ENCODE measurements at places on chromosomes 16 and 17.

- DNase-seq = no peak
Measured at GRCh38 chr16:79838496-79839259, 238.1 kb upstream of the MAF start.

- DNase-seq = no peak
Measured at GRCh38 chr16:68166264-68166663, 69.7 kb downstream of the ESRP2 start.

DNA sequence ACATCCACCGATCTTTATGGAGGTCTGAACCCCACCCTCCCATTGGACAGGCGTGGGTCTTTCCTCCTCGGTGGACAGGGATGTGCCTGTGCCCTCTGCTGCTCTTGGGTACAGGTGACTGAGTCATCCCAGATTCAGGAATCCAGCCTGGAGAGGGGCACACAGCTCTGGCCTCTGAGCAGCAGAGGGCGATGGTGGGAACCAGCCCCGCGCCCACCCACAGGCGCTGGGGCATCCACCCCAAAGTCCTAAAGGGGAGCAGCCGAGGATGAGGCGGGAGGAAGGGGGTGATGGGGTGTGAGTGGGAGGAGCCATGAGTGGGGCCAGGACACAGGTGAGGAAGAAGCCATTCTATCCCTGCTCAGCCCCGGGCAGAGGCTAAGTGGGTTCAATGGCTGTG is 35.0 kb downstream of the ENGASE start:
- DNase-seq = no peak

- no peak for DNase-seq
Measured at GRCh38 chr16:75109732-75110243, 6.8 kb downstream of the LDHD start.

- no peak for DNase-seq
Measured at GRCh38 chr16:11707679-11708197, 34.9 kb downstream of the TXNDC11 start.

DNA sequence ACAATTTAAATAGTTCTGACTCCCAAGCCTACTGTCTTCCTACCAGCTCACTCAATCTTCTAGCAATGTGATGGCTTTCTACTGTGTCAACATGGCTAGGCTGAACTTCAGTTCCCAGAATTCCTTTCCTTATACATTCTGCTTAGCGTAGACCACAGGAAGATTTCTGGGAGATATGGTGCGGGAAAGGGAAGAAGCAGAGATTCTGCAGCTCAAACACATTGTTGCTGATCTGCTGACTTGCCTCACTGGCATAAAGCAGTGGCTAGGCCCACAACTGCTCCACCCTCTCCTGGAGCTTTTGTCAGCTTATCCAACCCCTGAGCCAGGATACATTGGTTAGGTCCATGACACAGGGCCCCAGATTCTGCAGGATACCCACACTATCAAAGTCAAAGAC is 58.8 kb downstream of the GAS7 start:
- no peak for DNase-seq

DNA sequence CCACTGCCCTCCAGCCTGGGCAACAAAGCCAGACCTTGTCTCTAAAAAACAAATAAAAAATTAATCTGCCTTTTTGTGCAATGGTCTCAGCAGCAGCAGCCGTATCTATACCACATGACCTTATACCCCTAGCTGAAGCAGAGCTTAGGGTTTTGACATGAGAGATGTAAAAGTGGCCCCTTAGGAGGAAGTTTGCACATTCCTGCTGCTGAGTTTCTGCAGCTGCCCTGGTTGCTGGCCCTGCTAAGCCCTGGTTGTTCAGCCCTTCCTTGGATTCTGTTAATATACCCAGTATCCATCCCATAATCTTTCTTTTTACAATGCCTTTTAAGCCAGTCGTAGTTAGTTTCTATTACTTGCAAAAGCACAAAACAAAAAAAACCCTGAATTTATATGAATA is 33.0 kb upstream of the PRKCB start:
- DNase-seq = no peak

DNA sequence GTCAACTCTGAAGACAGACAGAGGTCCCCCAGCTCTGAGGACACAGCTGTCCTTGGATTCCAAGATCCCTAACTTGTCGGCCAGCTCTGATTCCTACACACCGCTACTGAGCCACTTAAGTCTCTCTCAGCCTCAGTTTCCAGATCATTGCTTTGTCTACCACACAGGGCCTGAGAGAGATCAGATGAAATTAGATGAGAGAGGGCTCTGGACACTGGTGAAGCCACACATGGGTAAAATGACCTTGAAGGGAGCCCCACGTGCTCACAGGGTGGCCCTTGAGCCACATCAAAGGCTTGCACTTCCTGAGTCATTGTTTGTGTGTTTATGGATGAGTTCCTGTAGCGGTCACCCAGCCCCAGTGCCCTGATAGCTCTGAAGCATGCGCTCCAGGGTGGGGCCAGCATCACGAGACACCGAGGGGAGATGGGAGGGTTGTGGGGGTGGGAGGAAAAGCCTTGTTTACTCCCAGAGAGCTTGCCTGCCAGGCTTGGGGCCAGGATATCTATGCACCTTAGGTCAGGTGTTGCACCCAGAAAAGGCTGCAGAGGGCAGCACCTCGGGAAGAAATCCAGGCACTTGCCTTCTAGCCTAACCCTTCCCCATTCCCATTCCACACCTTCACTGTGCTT is 32.7 kb upstream of the SLC6A2 start:
- DNase-seq = no peak

GRCh38 chr17:62186841-62187240 is 121.8 kb upstream of the MED13 start:
- DNase-seq = no peak

DNA sequence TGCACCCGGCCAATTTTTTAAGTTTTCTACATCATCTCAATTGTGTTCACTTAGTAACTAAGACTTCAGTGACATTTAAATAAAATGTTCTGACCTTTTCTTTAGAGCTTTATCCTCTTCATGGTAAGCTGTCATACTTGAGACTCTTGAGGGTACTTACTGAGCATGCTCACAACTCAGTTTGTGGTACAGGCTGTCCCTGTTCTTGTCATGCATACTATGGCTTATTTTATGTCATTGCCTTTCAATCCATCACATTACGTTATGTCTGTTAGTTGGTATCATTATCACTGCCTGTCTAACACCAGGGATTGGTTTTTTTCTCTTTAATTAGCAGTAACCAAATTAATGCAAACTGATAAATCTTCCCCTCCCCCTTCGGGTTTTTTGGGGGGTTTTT is 41.9 kb upstream of the RHBDL3 start:
- DNase-seq = no peak

GRCh38 chr16:84138824-84139627 is 6.0 kb downstream of the HSDL1 start:
- DNase-seq = peak; percentile 65

DNA sequence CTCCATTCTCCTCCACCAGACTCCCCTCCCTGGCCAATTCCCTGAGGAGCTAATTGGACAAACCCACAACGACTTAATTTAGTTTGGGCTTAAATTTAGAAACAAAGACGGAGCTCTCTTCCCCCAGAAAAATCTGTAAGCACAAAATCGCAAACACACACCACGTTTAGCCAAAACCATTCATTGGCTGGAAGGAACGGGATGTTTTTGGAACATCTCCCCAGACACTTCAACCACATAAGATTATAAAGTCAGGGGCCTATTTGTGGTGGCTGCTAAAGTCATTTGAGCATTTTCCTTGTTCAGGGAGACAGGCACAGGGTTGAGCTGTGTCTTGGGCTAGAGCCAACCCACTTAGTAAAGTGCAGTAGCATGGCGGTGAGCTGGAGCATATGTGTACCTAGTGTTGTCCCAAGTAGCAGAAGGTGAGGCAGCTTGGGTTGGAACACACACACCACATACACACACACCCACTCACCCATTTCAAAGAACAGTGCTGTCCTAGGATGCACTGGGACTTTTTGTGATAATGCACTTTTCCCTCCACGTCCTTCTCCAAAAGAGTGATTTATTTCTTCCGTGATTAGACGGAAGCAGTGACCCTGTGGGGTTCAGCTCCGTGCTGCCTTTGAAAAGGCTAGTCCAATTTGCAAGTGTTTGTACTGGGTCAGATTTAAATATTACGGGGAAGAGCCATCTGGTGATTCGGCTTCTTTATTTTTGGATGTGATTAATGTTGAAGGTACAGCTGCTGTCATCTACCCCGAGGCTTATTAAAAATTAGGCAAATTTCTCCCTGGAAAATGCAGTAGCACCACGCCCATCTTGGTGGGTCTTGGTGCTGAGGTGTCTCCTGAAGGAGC is 32.2 kb downstream of the ELAC2 start:
- DNase-seq = no peak

GRCh38 chr16:87826798-87827587 is 42.3 kb downstream of the SLC7A5 start:
- no peak for DNase-seq

- no peak for DNase-seq
Measured at GRCh38 chr16:21652453-21652852, at the start of gene IGSF6. Gene IGSF6 (minus strand): TSS chr16:21652608. CDS start chr16:21652598, 10 bp downstream.

- DNase-seq = no peak
Measured at GRCh38 chr16:48864055-48864454, 254.1 kb upstream of the N4BP1 start.

DNA sequence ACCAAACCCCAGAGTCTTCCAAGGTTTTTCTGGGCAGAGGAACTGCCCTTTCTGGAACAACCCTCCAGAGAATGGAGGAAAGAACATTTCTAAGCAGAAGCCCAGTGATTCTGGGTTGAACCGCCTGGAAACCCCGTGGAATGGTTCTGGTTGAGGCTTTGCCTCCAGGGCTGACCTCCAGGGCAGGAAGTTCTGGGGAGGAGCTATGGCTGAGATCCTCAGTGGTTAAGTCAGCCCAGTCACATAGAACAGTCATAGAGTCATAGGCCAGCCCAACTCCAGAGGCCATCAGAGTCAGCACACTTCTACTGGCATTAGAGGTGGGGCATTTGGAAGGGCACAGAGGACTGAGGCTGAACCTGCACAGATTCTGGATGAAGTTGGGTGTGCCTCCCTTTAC is 65.9 kb downstream of the SPACA3 start:
- no peak for DNase-seq

DNA sequence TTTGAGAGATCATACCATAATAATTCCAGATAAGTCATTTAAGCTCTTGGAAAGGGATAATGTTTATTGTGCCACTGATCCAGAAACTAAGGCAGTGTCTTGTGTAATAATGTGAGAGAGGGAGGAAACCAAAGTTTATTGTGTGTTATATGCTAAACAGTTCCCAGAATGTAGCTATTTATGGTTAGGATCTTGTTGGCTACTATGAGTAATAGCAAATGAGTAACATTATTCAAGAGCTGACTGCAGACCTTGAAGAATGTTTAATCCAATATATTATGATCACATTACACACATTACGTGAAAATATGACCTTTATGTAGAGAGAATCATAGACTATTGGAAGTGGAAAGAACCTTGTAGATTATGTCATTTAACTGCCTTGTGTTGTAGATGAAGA is 139.5 kb downstream of the BCAS3 start:
- no peak for DNase-seq

- peak; percentile 48 for DNase-seq
Measured at GRCh38 chr17:59093702-59094231, 12.9 kb downstream of the TRIM37 start.

DNA sequence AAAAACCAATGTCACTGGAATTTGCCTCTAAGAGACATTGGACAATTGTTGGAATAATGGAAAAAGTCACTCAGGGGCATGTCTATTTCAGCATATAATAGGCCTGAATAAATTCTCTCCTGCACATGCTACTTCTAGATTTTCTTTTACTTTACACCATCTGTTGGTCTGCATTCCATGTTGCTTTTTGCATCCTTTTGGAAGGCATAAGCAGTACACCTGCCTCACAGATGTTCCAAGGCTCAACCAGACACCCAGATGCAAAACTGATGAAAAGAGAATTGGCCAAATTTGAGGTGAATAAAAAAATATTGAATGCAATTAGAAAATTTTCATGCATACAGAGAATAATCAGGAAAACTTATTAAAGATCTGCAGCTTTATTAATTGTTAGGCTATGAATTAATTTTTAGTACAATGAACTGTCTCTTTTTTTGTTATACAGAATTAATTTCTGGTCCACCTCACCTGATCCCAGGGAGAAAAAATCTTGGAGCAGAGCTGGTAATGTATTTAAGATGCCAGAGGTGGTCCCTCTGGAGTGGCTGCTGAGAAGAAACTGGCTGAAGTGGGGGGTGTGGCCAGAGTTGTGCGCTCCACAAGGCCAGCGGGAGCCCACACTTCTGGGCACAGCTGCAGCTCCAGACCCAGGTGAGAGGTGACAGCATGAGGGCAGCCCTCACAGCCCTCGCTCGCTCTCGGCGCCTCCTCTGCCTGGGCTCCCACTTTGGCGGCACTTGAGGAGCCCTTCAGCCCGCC is 778.6 kb downstream of the CDH11 start:
- DNase-seq = no peak

DNA sequence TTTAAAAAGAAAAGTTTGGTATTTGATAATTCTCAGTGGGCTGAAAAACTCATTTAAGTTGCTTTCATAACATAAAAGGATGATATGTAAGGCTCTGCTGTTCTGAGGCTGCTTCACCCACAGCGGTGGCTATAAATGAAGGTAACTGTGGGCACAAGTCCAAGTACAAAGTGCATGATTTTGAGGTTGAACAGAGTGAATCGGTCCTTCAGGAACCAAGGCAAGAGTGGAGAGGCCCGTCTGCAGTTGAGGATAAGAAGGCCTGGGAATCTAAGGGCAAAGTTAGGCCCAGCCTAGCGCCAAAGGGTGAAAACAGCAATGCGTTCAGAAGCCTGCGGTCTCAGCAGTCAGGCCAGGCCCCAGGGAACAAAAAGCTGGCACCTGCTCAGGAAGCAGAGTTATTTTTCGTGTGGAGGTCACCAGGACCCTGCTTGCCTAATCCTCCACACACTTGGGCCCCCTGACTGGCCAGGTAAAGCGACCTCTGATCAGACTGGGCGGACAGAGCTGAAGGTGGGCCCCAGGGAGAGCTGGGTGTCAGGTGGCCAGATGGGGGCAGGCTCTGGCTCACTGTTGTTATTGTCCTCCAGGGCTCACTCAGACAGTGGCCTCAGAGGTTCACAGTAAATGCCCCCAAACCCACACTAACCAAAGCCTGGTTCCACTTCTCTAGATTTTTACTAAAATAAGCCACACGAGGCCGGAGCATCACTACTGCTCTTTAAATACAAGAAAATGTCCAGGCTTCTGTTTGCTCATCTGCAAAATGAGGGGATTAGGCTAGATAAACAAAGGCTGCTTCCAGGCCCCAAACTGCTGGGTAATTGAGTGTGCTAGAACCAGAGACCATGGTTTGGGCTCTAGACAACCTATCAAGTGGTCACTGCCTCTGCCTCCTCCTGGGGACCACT is 46.5 kb downstream of the TEX2 start:
- DNase-seq = peak; percentile 32

- DNase-seq = no peak
Measured at GRCh38 chr17:59287452-59287851, 44.0 kb upstream of the YPEL2 start.

DNA sequence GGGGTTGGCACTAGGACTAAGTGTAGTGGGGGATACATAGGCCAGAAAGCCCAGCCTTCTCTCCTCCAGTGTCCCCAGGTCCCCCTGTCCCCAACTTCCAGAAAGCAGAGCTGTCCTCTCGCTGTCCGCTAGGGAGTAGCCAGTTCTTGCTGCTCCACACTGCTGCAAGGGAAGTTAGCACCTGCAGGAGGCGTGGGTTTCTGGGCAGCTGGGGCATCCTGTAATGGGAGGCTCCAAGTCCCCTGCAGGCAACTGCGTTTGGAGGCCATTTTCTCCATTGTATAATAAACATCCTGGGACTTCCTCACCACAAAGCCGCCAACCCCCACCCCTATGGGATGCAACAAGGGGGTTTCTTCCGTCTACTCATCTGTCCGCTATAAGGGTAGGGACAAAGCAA is 1.7 kb downstream of the RPRML start:
- peak; percentile 49 for DNase-seq

- DNase-seq = no peak
Measured at GRCh38 chr17:43540821-43541674, 5.1 kb downstream of the ETV4 start.

GRCh38 chr16:80804526-80805383 is at the start of gene CDYL2:
Gene CDYL2 (minus strand): TSS chr16:80804598. CDS start chr16:80804173, 425 bp downstream.
- DNase-seq = no peak
